CD4-positive, alpha-beta T cell treated with Interleukin-15 for 1 hour (primary cell): ENCODE measurements at places on chromosomes 7 and 10.

GRCh38 chr7:44667190-44667589, 60.8 kb downstream of the OGDH start:
- no peak for DNase-seq

DNA sequence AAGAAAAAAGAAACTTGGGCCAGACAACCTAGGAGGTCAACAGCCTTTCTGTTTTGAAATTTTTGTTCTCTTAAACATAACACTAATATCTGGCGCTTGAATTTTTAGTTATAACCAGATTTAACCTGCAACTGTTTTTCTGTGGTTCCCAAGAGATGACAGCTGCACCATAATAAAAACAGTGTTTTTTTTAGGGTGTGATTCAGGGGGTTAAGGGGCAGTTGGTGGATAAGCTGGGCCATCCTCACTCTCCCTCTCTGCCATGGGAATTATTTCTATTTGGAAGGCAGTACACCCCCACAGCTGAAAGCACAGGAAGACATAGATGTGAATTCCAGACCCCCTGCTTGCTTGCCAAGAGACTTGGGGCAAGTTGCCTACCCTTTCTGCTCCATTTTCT, 20.1 kb upstream of the TM9SF3 start:
- DNase-seq, result no peak

DNA sequence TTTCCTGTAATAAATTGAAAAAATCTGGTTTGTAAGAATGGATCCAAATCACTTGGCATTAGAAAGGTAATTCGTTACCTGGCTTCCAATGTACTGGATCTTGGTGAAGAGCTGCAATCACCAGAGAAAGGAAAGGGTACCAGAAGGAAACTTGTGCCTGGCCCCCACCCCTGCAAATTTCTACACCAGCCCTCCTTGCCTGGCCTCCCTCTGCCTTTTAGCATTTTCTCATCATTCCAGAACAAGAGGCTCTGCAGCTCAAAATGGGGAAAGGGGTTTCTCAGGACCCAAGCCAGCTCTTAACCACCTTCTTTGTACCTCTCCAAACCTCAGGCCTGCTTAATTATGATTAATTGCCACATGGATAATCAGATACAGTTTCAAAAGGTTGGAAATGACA, 612.8 kb upstream of the MGMT start:
- DNase-seq, result no peak

DNA sequence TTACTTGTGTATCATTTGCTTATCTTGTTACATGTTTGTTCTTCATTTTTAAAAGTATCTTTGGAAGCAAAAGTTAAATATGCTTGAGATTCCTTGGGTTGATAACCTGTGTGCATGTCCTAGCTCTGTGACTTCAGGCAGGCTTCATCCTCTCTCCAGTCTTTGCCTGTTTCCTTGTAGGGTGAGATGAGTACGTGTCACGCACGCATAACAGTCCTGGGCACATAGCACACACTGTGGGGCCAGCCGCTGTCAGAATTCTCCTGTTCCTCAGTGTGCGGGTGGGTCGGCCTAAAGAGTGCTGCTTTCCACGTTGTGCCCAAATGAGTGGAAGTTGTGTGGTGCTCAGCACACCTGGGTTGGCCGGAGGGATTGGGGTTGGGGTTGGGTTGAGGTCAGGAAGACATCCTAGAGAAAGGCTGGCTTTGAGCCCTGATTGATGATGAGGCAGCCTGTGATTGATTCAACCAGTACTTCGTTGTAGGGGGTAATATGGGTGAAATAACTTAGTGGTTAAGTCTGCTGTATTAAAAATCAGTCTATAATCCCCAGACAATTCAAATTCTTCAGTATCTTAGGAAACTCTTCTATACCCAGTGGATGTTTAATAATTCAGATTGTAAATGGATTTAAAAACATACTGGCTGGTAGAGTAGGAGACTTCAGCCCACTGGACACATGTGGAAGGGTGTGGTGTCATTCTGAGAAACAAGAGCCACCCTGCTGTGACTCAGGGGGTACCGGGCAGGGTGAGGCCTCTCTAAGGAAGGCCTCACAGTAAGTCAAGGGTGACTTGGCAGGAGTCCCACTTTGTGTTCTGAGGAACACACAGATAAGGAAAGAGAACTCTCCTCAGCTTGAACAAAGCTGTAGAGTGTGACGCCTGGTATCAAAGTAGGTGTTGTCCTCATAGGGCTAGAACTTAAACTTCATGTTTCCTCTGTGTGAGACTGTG, 54.8 kb downstream of the DAGLB start:
- peak; percentile 70 for DNase-seq

DNA sequence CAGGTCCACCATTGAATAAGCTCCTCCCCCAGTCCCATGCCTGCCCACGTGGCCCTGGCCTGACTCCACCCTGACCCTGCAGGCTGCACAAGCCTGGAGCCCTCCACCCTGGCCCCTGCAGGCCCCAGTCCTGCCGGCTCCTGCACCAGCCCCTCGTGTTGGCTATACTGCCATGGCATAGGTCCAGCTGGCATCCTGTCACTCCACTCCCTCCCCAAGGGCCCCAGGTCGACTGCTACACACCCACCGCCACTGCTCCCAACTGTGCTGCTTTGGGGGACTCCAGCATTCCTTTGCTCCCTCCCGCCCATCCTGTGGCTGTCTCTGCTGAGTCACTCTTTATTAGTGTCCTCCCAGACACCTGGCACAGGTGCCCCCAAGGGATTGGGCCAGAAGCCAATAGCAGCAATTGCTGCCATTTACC, 32.4 kb upstream of the HSPA12A start:
- DNase-seq, result no peak

GRCh38 chr10:44125879-44126278, 259.0 kb downstream of the CXCL12 start:
- no peak for DNase-seq

- DNase-seq, result peak; percentile 29
Measured at GRCh38 chr7:104951546-104951945, 62.5 kb upstream of the KMT2E start.

- no peak for DNase-seq
Measured at GRCh38 chr7:85230623-85231022, 43.8 kb upstream of the SEMA3D start.

GRCh38 chr10:4431114-4431863, 394.7 kb upstream of the AKR1E2 start:
- DNase-seq, result no peak

DNA sequence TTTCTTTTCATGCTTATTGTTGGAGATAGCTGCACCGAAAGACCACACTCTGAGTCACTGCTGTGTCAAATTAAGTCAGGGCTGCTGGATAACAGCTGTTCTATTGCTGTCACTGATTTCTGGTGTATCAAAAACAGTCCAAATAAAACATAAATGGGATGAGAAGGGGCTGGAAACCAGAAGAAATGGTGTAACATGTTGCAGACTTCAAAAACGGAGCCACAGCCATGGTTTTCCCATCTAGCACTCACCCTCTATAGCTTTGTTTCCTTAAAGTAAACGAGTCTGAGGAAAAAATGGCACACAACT, 103.3 kb upstream of the DIP2C start:
- no peak for DNase-seq

GRCh38 chr10:90204956-90205314, 503.5 kb downstream of the KIF20B start:
- DNase-seq, result no peak

- no peak for DNase-seq
Measured at GRCh38 chr7:14793151-14793550, 109.4 kb downstream of the DGKB start.

GRCh38 chr7:114703677-114704076, 218.2 kb upstream of the MDFIC start:
- DNase-seq, result no peak

DNA sequence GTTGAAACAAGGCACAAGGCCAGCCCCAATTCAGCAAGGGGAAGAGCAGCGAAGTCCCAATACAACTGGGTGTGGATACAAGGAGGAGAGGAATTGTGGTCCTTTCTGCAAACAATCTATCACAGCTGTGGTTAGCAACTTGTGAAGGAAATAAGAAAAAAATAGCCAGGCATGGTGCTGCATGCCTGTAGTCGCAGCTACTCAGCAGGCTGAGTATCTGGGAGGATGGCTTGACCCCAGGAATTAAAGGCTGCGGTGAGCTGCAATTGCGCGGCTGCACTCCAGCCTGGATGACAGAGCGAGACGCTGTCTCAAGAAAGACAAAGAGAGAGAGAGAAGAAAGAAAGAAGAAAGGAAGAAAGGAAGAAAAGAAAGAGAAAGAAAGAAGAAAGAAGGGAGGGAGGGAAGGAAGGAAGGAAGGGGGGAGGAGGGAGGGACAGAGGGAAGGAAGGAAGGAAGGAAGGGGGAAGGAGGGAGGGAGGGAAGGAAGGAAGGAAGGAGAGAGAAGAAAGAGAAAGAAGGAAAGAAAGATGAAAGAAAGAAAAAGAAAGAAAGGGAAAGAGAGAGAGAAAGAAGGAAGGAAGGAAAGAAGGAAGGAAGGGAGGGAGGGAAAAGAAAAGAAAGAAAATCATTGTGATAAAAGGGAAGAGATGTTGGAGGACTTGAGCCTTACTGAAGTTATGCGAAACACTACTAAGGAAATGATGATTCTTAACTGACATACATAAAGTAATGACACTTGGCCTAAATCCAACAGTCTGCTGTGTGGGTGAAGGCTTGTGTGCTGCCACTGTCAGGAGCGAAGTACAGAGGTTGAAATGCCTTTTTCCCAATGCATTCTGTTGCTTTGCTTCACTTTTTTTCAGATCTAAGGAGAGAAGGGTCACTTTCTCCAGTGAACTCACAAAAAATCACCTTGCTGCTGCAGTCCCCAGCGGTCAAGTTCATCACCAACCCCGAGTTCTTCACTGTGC, 117.0 kb upstream of the STK17A start:
- DNase-seq, result no peak

- DNase-seq, result no peak
Measured at GRCh38 chr7:1707756-1708595, 37.9 kb downstream of the ELFN1 start.

DNA sequence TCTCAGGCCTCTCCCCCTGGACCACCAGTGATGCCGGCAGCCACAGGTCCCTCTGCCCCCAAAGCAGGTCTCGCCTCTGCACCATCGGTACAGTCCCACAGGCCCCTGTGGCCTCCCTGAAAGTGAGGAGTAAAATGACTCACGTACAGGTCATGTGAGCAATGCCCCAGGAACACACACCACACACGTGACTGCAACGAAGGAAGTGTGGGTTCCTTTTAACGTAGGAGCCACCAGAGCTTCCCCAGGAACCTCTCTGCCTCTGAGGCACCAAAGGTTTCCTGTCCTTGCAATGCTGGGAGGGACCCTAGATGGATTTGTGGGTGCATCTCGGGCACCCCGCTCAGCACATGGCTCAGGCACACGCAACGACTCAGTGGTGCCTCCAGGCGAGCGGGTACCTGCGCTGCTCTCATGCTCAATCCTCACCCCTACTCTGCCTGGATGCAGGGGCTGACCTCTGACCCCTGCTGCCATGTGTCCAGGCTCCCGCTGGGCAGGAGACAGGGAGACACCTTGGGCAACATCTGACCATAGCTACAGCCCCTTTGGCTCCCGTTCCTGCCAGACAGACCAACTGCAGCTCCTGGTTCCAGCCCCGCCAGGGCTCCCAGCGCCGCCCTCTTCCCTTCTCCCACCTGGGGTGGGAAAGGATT, 120.7 kb downstream of the PRKAG2 start:
- peak; percentile 74 for DNase-seq

DNA sequence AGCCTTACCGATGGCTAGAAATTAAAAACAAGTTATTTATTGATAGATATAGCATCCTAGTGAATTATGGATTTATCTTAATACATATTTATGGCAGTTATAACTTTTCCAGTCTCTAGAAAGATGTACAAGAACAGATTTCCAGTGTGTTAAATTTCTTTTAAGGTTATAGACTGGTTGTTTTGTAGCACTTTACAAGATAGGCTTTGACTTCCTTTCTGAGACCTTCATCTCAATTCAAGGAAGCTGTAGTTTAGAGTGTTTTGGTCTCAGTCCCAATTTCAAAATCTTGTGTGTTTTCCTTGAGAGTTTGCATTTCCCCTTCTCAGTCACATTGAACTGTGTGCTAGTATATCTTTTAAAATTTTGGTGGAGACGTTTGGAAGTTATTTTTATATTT, 30.1 kb downstream of the PLEKHA1 start:
- DNase-seq, result no peak

DNA sequence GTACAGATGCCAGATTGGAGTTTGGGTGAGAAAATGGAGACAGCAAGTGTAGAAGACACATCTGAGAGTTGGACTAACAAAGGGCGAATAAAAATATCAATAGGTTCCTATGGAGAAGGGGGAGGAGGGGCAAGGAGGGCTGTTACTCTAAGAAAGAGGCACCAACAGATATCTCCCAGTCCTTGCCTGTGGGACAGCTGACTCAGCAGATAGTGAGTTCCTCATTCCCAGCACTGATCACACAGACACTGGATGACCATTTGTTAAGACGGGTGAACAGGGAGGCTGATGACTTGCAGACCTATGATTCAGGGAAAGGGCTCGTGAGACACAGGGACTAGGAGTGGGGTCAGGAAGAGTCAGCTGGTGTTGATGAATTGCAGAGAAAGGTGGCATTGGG, 5.7 kb upstream of the PRR15 start:
- DNase-seq, result peak; percentile 33

DNA sequence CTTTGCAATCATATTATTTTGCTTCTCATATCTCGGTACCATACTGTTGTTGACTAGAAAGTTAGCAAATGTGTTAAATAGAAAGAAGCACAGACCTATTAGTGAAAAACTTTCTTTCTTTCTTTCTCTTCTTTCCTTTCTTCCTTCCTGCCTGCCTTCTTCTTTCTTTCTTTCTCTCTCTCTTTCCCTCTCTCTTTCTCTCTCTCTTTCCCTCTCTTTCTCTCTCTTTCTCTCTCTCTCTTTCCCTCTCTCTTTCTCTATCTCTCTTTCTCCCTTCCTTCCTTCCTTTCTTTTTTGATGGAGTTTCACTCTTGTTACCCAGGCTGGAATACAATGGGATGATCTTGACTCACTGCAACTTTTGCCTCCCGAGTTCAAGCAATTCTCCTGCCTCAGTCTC, 1160.6 kb downstream of the GATA3 start:
- DNase-seq, result no peak

DNA sequence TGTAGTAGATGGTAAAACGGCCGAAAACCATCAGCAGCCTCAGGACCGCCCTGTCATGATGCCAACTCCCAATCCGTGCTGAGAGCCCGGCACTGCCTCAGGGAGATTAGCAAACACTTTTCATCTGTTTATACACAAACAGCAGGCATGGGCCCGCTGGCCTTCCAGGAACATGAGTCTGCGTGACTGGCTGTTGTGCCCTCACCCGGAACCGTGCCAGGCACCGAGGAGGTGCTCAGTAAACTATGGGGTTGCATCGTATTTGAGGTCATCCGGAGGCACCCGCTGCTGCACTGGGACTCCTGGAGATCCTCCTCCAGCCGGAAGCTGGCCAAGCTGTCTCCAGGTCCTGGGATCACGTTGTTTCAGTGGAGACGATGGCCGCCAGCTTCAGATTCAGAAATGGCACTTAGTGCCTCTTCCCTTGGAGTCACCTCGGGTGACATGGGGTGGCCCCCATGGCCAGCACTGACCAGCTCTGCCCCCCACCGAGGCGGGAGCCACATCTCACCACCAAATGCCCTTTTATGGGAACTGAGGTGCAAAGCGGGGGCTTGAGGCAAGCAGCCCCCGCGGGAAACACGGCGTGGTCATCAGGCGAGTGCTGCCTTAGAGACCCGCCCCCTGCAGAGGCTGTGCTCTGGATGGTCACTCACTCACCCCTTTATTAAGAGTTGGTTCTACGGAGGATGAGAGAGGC, 585.9 kb downstream of the PTPRN2 start:
- no peak for DNase-seq
